ENCODE measurements at places on chromosomes 5 and 9. TPM values are rescaled to one million over a fixed set of nuclear protein-coding genes. Genes with fewer than 3 reads are reported as not detected.
A peak's percentile ranks its signal among the peaks of the same experiment; 100 is the strongest.

Gene DMRT3
- total RNA-seq, result under 0.01 TPM

Gene ORM2
- 1.2 TPM for total RNA-seq

Gene BRD9
- total RNA-seq, result 53.9 TPM

Gene FAXDC2
- 25.8 TPM for total RNA-seq

Gene PROB1
- 1.5 TPM for total RNA-seq

Gene EXOSC3
- 12.4 TPM for total RNA-seq

Gene FOXD4
- not detected for total RNA-seq

Gene COL23A1
- total RNA-seq, result 7.6 TPM

Gene PCDHGA10
- 2.4 TPM for total RNA-seq

Gene ACOT12
- total RNA-seq, result not detected

DNA sequence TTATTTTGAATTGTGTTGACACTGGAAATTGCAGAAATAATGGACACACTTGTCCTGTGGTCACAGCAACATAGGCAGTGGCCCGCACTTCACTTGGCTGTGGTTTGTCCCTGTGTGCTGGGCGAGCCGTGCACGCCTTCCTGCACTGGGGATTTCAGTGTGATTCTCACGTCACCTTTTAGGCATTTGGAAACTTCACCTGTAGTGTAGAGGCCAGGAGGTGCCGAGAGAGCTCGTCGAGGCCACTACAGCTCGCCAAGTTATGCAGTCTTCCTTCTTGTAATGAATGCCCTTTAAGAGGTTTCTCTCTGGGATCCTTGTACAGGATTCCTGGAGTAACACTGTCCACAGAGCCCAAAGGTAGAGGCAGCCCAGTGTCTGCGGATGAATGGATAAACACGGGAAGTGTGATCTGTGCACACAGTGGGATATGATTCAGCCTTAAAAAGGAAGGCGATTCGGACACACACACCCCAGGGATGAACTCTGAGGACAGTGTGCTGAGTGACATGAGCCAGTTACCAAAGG is 14.7 kb downstream of the TRAF2 start:
- DNase-seq, result no peak

DNA sequence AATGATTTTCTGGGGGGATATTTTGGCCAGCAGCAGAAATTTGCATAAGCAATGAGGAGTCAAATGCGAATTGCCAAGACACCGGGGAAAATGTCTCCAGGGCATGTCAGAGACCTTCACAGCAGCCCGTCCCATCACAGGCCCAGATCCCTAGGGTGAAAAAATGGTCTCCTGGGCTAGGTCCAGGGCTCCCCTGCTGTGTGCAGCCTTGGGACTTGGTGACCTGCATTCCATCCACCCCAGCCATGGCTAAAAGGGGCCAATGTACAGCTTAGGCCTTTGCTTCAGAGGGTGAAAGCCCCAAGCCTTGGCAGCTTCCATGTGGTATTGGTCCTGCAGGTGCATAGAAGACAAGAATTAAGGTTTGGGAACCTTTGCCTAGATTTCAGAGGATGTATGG is 534.5 kb upstream of the MEF2C start:
- no peak for DNase-seq

DNA sequence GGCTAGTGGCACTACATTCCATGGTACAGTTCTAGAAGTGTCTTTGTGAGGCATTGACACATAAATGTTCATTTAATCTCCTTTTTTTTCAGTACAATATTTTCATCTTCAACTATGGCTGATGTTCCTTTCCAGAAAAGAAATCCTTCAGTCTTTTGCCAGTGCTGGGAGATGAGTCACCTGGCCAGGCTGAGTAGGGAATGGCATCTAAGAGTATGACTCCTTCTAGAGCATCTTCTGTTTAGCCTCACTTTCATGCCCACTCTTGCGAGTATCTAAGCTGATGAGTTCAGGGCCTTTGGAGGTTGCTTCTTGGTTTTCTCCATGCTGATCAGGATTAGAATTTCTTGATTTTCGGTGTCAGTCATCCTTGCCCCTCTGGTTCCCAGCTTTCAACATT is 124.4 kb downstream of the SLC28A3 start:
- no peak for DNase-seq

GRCh38 chr5:122102825-122103224 is 24.8 kb upstream of the LOX start:
- DNase-seq, result no peak

DNA sequence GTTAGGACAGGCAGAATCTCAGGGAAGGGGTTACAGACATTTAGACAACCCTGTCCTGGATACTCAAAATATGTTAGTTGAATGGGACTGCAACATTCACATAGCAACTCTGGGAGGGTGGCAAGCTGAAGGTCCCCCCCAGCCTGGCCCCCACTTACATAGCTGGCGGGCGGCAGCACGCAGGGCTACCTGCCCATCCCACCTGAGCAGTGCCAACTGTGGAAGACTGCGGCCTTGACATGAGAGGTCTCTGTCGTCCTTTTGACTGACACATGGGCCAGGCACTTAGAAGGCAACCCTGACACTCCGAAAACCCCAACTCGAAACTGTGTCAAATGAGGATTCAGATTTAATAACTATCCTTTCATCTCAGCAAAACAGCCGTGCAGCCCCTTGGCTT is 16.5 kb downstream of the PAX5 start:
- DNase-seq, result no peak

DNA sequence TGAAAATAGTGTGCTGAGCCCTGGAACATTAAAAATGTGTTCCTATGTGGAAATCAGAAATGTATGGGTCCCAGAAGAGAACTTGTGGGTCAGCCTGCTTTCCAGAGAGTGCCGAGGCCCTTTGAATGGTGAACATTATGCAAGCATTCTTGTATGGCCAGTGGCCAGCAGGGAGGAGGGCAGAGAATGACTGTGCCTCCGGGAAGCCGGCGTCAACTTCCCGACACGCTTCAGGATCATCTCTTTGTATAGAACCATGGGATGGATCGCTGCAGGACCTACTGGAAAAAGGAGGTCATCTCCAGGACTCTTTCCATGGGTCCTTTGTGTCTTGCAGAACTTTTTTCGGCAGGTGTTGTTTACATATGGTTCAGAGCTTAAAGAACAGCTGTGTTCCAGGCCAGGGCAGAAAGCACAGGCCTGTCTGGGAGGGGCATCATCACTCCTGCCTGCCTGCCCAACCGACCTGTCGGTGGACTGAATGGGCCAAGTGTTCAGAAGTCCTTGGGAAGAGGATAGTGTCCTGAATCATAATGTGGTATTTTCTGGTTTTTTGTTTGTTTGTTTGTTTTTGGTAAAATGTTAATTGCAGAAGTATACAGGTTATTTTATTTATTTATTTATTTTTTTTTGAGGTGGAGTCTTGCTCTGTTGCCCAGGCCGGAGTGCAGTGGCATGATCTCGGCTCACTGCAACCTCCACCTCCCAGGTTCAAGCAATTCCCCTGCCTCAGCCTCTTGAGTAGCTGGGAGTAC is 9.0 kb downstream of the PRRC2B start:
- peak; percentile 85 for DNase-seq

GRCh38 chr9:131046093-131046380 is 37.1 kb downstream of the LAMC3 start:
- no peak for DNase-seq

DNA sequence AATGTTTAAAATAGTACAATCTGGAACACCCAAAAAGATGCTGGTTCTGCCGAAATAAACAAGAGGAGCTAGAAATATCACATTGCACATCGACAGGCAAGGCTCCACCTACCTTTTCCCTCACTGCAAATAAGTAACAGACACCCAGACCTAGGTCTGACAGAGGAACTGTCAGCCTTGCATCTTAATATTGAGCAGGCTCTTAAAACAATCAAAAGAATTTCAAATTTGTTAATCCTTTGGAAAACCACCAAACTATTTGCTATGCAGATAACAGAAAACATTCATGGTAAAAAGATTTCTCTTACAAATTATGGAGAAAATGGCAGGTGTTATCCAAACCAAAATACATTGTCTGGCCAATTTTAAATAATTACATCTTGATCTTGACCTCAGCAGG is 71.3 kb downstream of the FRMD3 start:
- no peak for DNase-seq

GRCh38 chr5:92849756-92850155 is 731.3 kb downstream of the NR2F1-AS1 start:
- no peak for DNase-seq

GRCh38 chr5:151691706-151692105 is 5.0 kb upstream of the SPARC start:
- no peak for DNase-seq

GRCh38 chr5:178378527-178379484 is 146.2 kb upstream of the PHYKPL start:
- DNase-seq, result no peak

DNA sequence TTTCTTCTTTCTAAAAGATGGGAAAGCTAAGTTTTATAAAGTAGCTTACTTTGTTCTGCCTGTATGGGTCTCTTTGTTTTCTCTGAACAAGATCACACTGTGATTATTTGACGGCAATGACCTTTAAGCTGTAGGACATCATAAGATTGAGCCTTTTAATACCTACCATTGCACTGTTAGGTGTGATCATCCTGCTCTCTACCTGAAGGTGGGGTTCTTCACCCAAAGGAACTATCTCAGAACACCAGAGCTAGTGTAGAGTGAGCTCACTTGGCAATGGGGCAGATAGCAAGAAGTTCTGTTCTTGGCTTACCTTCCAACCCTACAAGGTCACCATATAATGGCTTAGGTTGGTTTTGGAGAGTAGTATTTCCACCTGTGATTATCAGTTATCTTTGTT is 200.2 kb downstream of the SPATA31D1 start:
- no peak for DNase-seq

GRCh38 chr9:89810431-89810830 is 205.6 kb downstream of the GADD45G start:
- DNase-seq, result no peak

DNA sequence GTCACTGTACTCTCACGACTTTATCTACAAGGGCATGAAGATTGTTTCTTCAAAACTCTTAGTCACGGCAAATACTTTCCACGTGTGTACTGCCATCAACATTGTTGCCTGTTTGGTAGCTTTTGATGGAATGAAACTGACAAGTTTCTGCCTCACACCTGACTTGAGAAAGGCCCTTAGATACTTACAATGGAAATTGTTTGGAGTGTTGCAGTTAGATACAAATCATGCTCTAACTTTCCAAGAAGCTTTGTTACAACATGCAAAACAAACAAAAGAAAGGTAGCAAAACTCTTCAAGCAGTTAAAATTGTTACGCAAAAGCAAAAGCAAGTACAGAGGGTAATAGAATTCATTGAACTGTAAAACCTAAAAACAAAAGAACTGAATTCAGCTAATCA is 91.1 kb upstream of the TLE4 start:
- no peak for DNase-seq

DNA sequence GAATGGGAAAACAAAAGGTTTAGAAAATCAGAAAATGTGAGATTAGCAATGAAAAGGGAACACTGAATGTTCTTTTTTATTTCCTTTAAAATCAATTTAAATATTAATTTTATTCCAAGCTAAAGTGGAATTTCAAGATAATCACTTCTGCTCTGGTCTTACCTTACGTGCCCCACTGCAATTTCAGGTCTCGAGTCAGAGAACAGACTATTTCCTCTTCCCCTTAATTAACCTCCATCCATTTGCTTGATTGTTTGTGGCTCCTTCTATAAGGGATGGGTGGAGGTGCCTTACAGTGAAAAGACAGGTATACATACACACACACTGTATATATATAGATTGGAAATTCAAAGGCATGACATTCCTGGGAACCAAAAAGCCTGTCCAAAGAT is 137.1 kb downstream of the SUSD1 start:
- no peak for DNase-seq

GRCh38 chr9:4489919-4490704 is at the start of gene SLC1A1:
Gene SLC1A1 (plus strand): TSS chr9:4490468. CDS start chr9:4490680, 212 bp downstream.
- peak; percentile 36 for DNase-seq

DNA sequence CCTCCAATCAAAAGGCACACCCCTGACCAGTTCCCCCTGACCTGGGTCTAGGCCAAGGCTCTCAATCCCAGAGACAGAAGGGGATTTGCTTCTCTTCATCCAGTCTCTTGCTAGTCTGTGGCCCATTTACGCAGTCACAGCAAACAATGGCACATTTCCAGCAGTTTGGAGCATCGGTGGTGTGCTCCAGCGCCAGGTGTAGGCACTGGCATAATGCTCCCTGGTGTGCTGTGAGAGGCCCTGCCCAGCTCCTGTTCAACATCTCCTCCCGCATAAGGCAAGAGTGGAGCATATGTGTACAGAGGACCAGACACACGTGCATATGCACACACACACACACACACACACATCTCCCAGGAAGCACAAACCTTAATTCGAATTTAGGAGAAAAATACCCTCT is 79.5 kb upstream of the ERCC6L2 start:
- DNase-seq, result no peak

GRCh38 chr5:103532086-103532734 is 30.4 kb downstream of the NUDT12 start:
- no peak for DNase-seq

GRCh38 chr5:136724161-136724560 is 358.8 kb upstream of the TRPC7 start:
- no peak for DNase-seq
